NCI-H1417 treated with DMSO at 0.1 percent for 48 hours (cell line): ENCODE measurements at places on chromosomes 11 and 22.

DNA sequence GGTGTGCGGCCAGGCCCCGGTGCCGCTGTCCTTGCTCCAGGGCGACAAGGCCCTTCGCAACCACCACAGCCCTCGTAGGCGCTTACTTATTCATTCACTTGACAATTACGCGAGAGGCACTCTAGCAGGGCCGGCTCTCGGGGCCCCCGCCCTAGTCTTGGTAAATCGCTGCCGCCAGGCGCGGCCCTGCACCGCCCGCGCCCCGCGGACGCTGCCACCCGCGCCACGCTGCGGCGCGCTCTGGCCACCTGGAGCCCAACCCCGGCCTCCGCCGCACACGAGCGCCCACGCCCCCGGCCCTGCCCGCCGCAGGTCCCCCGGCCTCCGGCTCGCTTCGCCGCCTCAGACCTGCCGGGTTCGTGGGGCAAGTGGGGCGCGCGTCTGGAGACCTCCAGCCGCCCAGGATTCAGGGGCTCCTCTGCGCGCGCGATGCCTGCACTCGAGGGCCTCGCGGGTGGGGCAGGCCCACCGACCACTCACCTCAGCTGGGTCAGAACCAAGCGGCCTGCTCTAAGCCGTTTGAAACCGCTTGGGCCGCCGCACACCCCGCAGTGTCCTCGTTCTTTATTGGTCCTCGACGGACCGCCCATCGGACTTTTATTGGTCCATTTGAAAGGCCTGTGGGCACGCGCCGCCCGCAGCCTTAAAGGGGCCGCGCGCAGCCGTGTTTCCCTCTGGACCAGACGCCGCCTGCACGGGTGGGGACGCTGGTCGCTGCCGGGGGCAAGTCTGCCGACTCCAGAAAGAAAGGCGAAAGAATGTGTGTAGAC lies at the start of gene CKAP5:
CKAP5 (minus strand) TSS at position 541 of the 770 bp plus-strand sequence. CDS start 25,049 bp downstream, outside the sequence.
- peak; percentile 50 for DNase-seq

GRCh38 chr11:92510591-92510990 lies 286.0 kb downstream of the FAT3 start:
- DNase-seq: no peak

DNA sequence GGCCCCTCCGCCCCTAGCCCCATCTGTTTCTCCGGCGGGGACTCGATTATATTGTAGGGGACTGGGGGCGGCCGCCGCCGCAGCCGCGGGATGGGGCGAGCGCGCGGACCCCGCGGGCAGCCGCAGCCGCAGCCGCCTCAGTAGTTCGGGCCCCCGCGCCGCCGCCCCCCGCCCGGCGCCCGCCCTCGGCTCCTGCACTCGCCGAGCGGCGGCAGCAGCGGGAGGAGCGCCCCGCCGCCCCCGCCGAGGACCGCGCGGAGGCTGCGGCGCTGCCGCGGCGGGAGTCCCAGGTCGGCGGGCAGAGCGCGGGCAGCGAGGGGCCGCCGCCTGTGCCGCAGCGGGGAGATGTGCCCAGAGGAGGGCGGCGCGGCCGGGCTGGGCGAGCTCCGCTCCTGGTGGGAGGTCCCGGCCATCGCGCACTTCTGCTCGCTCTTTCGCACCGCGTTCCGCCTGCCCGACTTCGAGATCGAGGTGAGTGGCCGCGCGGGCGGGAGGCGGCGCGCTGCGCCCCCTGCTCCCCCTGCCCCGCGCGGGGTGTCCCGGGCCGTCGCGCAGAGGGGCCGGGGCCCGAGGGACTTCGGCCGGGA lies at the start of gene CECR2:
CECR2 (plus strand) TSS at position 22 of the 587 bp plus-strand sequence; CDS start at position 346, 324 bp downstream.
- no peak for DNase-seq

- DNase-seq: no peak
These were observed 46.9 kb downstream of the C11orf96 start for GRCh38 chr11:43989162-43989981.

DNA sequence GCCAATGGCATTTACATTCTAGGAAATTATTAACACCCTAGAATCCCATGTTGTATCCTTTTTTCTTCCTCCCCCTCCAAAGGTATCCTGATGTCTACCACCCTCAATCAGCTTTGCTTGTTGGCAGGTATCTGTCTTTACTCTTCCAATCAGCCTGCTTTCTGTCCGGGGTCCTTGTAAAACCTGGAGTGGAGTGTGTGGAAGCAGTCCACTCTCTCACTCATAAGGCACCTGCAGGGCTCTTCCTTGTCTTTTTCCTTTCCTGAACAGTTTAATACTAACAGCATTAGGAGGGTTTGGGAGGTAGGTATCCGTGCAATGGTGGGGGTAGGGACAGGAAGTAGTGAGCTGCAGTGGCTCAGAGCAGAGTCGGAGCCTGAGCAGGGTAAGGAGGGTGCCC lies 193.4 kb downstream of the BARX2 start:
- no peak for DNase-seq

DNA sequence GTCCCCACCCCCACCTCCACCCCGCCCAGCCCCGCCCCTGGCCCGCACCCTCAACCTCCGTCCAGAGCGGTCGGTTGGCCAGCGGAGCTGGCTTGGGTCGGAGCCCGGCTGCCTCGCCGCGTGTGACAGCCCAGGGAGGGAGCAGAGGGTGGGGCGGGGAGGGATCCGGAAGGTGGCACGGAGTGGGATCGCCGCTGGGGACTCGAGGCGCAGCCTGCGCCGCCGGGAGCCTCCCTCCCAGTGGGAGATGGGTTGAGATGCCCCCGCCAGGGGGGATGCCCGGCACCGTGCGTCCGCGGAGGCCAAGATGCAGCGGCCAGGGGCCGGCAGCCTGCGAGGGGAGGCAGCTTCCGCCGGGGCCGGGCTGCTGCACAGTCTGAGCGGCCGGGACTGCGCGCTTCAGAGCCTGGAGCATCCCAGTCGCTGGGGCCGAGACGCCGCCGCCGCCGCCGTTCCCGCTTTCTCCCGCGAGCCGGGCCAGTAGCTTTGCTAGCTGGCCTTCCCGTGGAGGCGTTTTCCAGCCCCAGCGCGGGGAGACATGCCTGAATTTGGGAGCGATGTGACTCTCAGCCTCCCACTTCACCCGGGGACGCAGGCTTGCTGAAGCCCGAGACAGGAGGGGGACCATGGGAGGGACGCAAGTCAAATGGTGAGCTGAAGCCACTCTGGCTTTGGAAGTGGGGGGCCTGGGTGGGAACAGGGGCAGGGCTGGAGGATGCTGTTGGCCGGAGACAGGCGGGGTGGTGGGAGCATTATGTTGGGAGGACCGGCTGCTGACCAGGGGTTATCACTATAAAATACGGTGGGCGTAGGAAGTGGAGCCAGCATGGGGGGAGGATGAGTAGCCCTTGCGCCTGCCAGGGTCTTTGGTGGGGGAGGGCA lies 40.2 kb downstream of the DIXDC1 start:
- DNase-seq: no peak

GRCh38 chr11:121012091-121012490 lies 11.8 kb upstream of the TBCEL start:
- no peak for DNase-seq

- no peak for DNase-seq
These were observed 36.0 kb downstream of the DDIAS start for GRCh38 chr11:82937554-82937953.

- no peak for DNase-seq
These were observed 3.8 kb downstream of the SMTNL1 start for GRCh38 chr11:57541169-57541568.

- DNase-seq: no peak
These were observed 80.3 kb downstream of the CADM1 start for GRCh38 chr11:115423728-115424459.

- DNase-seq: no peak
These were observed at the start of gene CD6 for GRCh38 chr11:60971520-60971919. Gene CD6, plus strand, starts transcription at chr11:60971680. Its CDS starts 186 bp downstream, at chr11:60971866.

DNA sequence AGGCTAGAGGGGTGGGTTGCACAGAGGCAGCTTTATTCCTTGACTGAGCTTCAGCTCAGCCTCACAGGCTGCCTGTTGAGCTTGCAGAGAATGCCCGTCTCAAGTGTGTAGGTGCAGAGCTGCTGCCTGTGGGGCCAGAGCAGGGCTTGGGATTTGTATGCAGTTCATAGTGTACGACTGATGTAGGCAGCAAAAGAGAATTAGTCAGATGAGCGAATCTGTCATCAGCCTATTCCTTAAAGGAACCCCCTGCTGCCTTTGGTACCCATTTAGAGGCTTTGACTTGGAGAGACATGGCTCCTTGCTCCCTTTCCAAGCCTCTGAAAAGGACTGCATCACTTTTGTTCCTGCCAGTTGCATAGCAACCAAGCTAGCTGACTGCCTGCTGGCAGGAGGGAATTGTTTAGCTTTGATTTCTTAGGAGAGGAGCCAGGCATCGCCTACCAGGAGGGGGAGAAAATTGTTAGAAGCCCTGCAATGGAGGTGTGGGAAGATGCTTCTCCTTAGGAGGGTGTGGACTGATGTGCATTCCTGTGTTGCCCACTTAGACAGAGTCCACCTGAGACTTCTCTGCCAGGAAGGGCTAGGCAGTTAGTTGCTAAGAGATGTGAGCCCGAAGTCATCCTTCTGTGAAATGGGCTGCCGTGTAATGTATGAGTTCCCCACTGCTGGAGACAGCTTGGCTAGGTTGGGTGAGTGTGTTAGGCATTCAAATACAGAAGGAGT lies 10.9 kb downstream of the ACO2 start:
- no peak for DNase-seq

DNA sequence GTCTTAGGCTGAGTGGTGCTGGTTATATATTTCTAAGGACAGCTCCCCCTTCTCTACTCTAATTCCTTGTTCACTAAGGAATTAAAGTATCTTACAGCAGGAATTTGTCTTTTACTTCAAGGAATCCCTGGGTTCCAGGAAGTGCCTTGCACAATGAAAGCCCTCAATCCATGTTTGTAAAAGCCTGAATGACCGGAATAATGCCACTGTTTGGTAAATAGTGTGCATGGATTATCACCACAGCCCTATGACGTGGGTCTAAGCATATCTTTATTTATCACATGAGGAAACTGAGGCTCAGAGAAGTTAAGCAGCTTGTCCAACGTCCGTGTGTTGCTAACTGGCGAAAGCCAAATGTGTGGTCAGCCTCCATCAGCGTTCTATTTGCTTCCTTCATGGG lies 135.7 kb upstream of the NAV2 start:
- no peak for DNase-seq

DNA sequence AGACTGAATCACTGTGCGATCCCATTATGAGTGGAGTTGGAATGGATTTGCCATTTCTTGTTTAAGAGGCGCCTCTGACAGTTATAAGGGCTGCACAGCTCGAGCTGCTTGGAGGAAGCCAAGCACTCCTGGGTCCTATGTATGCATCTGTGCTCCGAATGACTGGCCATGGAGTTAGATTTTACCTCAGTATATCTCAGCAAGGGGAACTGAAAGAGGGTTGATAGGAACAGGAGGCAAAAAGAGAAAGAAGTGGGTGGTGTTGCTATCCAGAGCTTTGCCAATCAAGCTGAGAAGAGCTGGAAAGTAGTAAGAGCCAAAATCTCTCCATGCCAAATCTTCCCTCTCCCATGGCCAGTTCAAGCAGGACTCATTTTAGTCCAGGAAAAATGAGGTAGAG lies 632.0 kb upstream of the KIRREL3 start:
- DNase-seq: no peak

DNA sequence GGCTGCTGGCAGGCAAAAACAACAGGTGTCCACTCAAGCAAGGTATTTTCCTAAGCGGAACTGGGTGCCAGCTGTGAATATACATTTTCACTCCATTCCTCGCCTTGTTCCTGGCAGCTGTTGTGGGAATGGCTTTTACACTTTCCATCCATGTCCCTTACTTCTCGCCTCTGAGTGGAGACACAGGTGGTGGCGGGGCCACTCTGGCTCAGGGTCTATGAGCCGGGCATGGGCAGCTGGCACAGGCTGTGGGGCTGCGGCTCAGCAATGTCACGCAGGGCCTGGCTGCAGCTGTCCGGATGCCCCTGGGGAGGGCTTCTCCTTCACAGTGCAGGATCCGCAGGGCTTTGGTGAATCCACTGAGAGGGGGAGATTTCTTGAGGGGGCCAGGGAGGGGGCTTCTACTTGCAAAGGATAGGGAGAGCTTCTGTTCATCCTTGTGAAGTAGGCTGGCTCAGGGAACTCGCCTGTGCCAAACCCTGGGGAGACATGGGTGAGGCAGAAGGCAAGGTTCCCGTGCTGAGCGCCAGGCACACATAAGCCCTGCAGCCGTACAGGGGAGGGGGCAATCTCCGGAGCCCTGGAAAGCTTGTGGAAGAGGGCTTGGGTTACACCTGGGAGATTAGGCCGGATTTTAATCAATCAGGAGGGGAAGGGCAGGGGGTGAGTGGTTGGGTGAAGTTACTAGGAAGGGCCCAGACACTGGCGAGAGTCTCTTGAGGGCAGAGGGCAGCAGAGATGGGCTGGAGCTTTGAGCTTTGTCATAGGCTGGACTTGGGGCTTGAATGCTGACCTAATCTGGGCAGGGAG lies 45.7 kb downstream of the KCNQ1OT1 start:
- DNase-seq: no peak

DNA sequence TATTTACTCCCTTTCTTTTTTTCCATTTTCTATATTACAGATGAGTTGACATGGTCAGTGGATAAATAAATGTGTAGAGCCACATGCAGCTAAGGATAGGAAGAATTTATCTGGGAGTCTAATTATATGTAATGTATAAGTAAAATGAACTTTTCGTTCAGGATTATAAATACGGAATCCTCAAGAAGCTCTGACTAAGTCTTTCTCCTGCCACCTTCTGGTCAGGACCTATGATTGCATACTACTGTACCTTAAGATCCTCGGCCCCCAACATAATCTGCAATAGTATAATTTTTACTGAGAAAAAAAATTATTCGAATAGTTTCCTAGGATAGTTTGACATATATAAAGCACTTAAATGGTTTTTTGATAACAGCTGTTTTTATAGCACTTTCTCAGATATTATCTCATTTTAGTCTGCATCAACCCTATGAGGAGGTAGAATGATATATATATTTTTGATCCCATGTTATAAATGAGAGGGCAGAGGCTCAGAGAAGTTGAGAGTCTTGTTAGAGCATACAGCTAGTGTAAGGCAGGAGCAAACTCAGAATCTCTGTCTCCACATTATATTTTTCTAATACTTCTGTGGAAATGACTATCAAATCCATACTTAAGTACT lies 36.1 kb downstream of the CCDC90B start:
- DNase-seq: no peak

- DNase-seq: no peak
These were observed 96.5 kb upstream of the FGF3 start for GRCh38 chr11:69915501-69916250.

GRCh38 chr11:17351510-17352176 lies at the start of gene NCR3LG1:
Gene NCR3LG1, plus strand, starts transcription at chr11:17351800. Its CDS starts 170 bp downstream, at chr11:17351970.
- no peak for DNase-seq

DNA sequence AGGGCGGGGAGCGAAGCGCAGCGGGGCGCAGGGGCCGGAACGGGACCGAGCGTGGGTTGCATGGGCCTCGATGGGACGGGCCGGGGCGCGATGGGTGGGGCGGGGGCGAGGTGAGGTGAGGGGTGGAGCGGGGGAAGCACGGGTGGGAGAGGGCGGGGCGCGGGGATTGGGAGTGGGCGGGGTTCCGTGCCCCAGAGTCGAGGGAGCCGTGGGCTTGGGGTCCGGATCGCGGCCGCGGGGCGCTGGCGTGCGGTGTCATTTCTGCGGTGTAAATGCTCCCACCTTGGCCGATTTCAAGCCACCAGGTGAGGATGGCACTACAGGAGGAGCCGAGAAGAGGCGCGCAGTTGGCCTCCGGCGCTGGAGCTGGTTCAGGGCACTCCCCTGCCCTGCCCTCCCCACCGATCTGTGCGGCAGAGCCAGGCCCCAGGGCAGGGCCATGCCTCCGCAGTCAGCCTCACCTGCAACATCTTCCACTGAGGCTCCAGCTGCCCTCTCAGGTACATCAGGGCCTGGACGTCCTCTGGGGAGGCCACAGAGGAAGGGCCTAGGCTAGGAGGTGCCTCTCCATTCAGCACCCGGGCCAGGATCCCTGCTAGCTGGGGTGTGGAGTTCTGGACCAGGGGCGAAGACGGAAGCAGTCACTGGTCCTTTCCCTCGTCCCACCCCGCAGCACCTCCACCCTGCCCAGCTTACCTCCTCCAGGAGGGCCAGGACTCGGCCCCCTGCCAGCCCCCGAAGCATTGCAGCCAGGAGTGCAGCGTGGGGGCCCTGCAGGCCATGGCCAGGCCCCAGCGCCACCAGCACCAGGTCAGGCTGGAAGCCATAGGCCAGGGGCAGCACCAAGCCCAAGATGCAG lies 620 bp upstream of the TUBGCP6 start:
- no peak for DNase-seq
